ENCODE measurements at places on chromosomes 7 and 10.
A peak's percentile ranks its signal among the peaks of the same experiment; 100 is the strongest.

DNA sequence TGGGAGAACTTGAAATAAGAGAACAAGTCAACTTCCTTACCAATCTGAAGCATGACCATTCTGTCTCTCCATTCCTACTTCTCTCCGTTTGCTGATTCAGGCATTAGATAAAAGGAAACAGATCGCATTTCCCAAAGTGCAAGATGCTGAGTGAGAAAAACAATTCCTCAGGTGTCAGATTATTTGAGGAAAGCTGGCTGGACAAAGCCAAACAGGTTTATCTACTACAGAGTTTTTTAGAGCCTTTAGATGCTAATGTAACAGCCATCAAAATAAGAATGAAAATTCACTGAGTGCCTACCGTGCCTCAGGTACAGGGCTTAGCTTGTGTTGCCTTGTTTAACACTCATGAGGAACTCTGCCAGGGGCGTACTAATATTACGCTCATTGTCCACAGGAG lies 135.9 kb upstream of the MBL2 start:
- DNase-seq = no peak

GRCh38 chr7:122983261-122983660 lies 12.2 kb downstream of the TAS2R16 start:
- DNase-seq = no peak

DNA sequence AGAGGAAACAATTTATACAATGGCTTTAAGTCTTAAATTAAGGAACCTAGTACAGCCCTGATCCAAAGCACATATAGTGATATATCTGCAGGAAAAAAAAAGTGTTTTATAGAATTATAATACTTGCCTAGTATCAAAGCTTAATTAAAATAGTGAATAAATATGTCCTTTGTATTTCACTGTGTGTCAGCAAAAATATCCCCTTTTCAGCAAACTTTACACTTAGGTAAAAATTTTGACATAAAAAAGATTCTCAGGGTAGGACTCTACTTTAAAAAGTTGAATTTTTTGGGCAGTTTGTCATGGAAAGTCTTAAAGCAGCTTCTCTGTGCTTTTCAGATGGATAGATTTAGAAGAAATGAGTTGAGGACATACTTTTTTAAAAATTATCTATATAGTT lies 12.7 kb upstream of the NEBL start:
- DNase-seq = no peak

DNA sequence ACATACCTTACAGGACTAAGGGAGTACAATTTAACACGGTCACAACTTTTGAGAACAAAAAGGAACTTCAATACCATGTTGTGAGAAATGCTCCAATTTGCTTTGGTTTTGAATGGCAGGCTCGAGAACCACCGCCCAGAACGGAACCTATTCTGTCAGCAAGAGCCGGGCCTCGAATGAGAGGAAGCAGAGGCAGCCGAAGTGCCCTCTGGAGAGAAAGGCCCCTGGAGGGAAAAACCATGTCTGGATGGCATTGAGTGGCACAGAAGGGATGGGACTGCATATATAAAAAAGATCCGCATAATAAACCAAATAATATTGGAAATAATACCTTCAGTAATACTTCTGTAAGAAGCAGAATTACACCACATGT lies 85.6 kb downstream of the CHST15 start:
- DNase-seq = no peak

GRCh38 chr7:16817536-16817935 lies 12.7 kb upstream of the AGR2 start:
- DNase-seq = no peak

- DNase-seq = no peak
Observed at GRCh38 chr10:69898524-69898923, 96.8 kb downstream of the COL13A1 start.

DNA sequence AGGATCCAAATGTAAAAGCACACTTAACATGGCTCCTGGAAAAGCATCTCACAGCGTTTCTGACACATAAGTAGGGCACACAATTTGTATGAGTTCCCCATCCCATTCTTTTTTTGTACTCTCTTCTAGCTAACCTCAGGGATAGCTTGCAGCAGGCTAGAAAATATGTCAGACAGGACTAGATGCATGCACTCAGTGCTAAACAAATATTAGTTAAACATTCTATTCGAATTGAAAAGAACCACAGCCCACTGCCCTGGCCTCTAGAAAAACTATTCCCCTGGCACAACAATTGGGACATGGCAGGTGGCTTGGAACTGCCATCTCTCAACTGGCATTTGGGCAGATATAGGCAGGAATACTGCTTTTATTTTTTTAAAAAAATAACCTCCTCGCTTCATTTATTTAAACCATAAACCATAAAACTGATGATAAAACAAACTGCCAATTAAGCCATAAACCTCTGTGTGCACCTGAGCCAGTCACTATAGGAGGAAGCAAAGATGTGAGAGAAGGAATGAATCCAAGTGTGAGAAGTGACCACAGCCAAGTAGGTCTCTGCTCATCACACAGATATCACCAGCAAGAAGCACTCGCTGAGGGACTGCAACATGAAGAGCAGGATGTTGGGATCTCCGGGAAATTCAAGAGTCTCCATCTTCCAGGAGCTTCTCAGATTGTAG lies 394.1 kb downstream of the NEBL start:
- DNase-seq = no peak

DNA sequence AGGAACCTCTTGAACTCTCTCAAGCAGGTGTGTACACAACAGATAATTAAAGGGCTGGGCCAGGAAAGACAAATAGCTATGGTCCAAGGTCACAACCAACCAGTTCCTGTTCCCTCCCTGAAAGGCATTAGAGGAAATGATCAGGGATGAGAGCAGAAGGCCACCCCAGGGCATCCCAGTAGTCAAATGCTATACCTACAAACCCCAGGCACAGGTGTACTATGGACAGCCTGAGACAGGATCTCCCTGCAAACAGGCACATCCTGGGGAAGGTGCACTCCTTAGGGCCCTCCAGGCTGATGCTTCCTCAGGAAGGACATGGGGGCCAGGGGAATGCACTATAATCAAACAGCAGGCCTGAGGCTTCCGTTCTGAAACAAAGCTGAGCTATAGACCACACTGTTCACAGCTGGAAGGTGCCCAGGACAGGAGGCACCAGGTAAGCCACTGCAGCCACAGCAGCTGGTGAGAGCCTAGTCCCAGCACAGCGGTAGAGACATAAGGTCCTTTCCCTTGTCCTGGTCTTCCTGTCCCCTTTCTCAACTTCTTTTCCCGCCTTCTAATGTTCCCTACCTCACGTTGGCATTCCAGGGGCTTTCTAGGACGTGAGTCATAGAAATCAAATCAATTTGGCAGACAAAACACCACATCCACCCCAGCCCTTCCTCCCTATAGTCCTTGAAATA lies 13.3 kb downstream of the PARP12 start:
- DNase-seq = no peak

DNA sequence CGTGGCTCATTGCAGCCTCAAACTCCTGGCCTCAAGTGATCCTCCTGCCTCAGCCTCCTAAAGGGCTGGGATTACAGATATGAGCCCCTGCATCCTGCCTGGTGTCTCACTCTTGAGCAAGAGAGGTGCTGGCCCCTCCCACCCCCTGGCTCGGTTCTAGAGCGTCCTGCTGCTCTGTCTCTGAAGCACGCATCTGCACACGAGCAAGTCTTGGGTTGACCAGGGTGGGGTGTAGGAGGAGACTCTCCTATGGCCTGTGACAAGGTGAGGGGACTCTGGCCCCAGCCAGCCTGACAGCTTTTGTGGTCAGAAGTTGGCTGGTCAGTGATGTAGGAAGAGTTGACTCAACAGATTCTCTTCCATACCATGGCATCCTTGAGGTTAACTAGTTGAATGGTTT lies 110.7 kb upstream of the CARD11 start:
- no peak for DNase-seq

DNA sequence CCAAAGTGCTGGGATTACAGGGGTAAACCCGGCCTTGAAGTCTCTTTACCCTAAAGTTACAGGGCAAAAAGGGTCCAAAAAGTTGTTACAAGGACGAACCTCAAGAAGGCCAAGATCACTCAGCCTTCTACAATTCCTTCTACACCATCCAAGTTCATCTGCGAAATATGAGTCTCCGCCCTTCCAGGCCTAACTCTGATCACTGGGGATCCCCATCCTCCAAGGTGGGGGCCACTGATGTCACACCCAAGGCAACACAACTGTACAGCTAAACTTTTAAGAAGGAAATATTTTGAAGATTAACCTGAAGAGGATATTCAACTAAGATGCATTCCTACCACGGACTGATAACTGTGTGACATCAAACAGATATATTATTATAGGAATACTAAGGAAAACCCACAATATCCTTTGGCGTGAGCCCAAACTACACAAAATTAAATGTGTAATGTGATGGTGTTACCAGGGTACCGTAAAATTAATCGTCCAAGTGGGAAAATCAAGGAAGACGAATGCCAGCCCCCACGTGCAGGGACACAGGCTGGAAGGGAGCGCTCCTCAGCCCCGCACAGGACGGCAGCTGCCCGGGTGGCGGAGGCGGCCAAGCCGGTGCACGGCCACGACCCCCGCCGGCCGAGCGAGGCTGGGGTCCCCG lies 1.0 kb downstream of the PAXIP1 start:
- no peak for DNase-seq

GRCh38 chr7:55818686-55819085 lies 43.9 kb downstream of the SEPTIN14 start:
- no peak for DNase-seq

GRCh38 chr7:143013893-143014292 lies 13.0 kb downstream of the OR9A2 start:
- no peak for DNase-seq

DNA sequence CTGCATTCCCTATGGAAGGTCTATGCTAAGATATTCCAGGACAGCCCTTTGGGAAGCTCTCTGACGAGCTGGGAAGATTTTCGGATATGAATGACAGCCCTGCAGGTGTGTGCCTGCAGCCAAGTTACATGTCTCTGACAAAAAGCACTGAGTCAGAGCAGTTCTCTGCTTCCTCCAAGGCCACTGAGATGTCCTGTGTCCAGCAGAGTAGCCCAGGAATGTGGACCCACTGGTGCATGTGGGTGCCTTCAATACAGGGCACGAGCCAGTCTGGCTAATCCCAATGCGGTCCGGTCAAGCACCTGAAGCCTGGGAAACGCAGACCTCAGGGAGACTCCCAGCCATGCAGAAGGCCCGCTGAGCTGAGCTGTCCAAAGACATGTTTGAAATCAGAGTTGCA lies 565.7 kb downstream of the TCERG1L start:
- DNase-seq = no peak

DNA sequence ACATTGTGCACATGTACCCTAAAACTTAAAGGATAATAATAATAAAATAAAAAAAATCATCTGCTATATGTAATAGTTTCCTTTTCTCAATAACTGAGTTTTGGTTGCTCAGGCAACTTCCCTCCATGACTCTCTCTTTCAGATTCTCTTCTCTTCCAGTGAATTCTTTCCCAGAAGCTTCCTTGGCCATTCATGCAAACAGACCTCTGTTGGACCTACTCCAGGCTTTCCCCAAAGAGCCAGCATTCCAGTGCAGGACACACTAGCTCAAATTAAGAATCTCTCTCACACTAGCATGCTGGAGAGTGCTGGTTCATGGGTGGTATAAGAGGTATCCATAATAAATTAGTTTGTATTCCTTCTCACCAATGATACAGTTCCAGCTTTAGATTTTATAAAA lies 31.0 kb upstream of the ZEB1 start:
- no peak for DNase-seq

- DNase-seq = peak; percentile 49
Observed at GRCh38 chr10:5412277-5412941, at the start of gene NET1. NET1 (plus strand) TSS chr10:5412557; CDS start chr10:5412693, 136 bp downstream.

GRCh38 chr10:31004611-31005193 lies 27.0 kb downstream of the ZNF438 start:
- DNase-seq = no peak

DNA sequence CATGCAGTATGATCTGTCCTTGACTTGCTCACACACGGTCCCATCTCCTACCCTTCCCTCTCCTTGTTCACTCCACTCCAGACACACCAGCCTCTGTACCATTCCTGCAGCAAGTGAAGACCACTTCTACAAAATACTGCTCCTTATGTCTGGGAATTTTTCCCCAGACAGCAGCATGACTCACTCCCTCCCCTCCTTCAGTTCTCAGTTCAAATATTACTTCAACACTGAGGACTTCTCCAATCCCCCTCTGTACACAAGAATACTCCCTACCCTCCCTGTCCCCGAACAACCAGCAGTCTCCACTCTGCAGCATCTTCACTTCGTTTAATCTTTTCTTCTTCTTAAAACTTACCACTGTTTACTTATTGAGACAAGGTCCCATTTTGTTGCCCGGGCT lies 474.0 kb downstream of the GPAM start:
- DNase-seq = no peak

GRCh38 chr7:121953601-121954000 lies 80.6 kb downstream of the PTPRZ1 start:
- DNase-seq = no peak

- DNase-seq = no peak
Observed at GRCh38 chr7:114910787-114911186, 11.1 kb upstream of the MDFIC start.

GRCh38 chr7:135102372-135102771 lies 45.5 kb upstream of the TMEM140 start:
- no peak for DNase-seq

GRCh38 chr7:27107391-27108381 lies 5.2 kb upstream of the HOXA2 start:
- no peak for DNase-seq

DNA sequence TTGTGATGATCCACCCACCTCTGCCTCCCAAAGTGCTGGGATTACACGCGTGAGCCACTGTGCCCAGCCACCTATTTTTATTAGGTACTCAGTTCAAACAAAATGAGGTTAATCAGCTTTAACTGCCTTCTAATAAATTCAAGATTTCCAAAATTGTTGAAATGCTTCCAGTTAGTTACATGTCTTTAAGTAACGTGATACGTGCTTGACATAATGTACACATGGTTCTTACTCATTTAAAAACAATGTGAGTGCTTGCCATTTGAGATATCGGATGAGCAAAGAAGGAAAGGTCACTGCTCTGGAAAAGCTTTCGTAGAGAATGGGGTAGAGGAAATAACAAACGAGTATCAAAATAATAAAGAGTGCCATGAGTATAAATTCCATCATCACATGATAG lies 83.6 kb downstream of the KMT2E start:
- no peak for DNase-seq

DNA sequence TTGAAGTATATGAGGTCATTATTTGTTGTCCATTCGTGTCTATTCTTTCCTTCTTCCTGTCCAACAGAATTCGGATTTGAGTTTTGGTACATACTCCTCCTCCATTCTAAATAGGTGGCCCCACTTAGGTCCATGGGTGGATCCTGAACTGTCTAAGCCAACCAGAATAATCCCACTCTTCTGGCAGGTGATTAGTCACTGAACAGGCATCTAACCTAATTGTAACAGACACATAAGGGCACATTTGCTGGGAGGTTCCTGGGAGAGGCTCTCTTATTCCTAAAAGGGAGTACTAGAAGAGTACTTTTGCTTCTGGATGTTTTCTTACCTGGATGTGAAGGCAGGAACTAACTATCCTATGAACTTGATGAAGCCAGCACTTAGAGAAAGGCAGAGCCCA lies 16.8 kb downstream of the LRRC72 start:
- DNase-seq = no peak

- no peak for DNase-seq
Observed at GRCh38 chr10:78843495-78843894, 225.3 kb upstream of the ZMIZ1 start.
